ENCODE measurements at places on chromosomes 16 and 17.

- DNase-seq: peak; percentile 10
Observed at GRCh38 chr16:67594956-67595355, 32.6 kb downstream of the CTCF start.

- no peak for DNase-seq
Observed at GRCh38 chr17:28261219-28261618, 57.8 kb upstream of the TMEM97 start.

DNA sequence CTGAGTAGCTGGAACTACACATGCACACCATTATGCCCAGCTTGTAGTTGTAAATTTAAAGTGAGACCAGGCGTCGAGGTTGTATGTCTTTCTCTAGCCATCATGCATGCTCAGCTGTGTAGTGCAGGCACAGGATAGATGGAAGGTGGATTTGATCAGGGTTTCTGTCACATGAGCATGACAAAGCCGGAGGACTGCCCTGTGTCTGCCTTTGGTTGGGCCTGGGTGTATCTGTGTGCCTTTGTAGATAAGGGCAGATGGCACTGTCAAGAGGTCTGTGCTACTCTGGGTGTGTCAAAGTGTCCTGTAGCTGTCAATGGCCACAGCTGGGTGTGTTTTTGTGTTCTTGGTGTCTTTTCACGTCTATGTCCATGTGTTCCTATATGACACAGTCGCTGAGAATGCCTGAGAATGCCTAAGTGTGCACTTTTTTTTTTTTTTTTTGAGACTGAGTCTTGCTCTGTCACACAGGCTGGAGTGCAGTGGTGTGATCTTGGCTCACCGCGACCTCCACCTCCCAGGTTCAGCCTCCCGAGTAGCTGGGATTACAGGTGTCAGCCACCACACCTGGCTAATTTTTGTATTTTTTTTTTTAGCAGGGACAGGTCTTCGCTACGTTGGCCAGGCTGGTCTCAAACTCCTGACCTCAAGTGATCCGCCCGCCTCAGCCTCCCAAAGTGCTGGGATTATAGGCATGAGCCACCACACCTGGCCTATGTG lies 4.1 kb upstream of the NAGS start:
- no peak for DNase-seq

DNA sequence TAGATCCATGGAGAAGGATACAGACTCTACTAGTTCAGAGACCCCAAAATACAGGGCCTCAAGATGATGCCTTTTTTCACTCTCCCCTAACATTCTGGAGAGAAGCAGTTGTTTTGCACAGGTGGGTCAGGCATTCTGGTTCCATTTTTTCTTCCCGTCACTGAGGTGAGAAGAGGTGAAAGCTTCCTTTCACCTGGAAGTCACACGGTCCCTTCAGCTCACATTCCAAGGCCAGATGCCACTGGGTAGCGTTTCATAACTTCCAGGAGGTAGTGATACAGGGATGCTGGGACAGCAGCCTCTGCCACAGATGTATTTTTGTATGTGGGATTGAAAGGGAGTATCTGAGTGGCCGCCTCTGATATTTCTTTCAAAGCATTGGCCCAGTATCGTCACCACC lies 1.9 kb downstream of the CDK10 start:
- no peak for DNase-seq

DNA sequence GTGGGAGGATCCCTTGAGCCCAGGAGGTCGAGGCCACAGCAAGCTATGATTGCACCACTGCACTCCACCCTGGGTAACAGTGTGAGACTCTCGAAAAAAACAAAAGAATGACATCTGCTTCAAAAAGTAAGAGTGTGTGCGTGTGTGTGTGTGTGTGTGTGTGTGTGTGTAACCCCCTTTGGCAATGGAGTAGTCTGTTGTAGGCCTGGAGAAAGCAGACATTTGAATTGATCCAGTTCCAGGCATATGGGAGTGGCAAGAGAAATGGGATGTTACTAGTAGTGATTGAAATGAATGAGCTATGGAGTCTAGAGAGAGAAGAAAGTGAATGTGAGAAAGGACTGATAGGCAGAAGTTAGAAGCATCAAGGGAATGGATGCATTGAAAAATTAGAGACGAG lies 9.9 kb downstream of the CASC3 start:
- DNase-seq: no peak

GRCh38 chr16:79309606-79310005 lies 290.9 kb downstream of the MAF start:
- DNase-seq: no peak

- DNase-seq: peak; percentile 94
Observed at GRCh38 chr17:69761767-69762321, 313.2 kb upstream of the KCNJ16 start.

- DNase-seq: no peak
Observed at GRCh38 chr16:69404275-69404805, 18.5 kb upstream of the TERF2 start.

GRCh38 chr17:72498364-72499210 lies 377.8 kb downstream of the SOX9 start:
- DNase-seq: no peak

DNA sequence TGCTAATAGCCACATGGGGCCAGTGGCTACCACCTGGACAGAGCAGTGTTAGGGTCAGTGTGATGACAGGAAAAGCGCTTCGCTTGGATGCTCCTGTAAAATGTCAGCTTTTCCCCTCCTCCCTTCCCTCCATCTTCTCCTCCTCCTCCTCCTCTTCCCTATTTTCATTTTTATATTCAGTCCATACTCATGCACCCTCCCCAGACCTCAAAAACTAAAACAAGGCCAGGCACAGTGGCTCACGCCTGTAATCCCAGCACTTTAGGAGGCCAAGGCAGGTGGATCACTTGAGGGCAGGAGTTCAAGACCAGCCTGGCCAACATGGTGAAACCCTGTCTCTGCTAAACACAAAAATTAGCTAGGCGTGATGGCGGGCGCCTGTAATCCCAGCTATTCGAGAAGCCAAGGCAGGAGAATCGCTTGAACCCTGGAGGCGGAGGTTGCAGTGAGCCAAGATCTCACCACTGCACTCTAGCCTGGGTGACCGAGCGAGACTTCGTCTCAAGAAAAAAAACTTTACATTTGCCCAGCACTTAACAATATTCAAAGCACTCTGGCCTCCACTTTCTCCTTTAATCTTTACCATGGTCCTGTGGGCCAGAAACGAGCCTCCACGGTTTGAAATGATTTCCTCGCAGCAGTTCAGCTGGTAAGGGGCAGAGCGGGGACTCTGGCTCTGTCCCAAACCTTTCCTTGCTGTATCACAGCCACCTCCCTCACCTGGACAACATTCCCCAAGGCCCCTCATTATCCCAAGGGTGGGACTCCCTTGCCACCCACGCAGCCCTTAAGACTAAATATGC lies 21.8 kb downstream of the ANKRD40 start:
- no peak for DNase-seq

- DNase-seq: no peak
Observed at GRCh38 chr16:48546774-48547173, 63.2 kb downstream of the N4BP1 start.

GRCh38 chr16:9597967-9598730 lies 506.7 kb downstream of the HAPSTR1 start:
- DNase-seq: no peak

DNA sequence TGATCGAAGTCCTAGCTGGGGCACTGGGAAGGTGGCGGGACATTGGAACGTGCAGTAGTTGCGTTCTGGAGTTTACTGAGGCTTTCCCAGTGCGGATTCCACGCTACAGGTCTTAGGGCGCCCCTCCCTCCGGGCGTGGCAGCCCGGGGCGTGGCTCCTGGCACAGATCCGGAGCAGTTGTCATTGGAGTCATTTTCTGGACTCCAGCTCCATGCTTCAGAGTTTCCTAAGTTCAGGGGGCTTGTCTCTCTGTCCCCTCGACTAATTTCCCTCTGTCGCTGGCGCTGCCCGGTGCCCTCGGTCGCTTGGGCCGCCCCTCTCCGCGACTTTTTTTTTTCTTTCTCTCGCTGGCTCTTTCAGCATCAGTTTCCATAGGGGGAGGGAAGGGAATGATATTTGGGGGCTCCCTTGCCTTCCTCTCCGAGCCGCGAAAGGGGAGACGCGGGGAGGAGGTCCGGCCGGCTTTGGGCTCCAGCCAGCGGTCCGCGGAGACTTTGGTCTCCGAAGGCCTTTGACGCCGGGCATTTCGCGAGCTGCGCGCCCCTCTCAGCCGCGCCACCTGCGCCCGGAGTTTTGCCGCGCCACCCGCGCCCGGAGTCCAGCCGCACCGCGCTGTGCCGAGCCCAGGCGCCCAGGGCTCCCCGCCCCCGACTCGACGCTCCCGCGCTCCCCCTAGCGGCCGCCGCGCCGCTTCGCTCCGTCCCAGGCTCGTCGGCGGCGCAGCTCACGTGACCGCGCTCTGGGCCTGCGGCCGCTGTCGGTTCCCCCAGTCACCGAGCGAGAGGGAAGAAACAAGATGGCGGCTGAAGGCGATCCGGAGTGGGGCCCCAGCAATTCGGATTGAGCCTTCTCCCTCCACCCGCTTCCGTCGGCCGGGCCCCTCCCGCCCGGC lies at the start of gene BPTF:
Gene BPTF, plus strand, starts transcription at position 769 of the 892 bp plus-strand sequence. CDS start 222 bp downstream, outside the sequence.
- peak; percentile 81 for DNase-seq

DNA sequence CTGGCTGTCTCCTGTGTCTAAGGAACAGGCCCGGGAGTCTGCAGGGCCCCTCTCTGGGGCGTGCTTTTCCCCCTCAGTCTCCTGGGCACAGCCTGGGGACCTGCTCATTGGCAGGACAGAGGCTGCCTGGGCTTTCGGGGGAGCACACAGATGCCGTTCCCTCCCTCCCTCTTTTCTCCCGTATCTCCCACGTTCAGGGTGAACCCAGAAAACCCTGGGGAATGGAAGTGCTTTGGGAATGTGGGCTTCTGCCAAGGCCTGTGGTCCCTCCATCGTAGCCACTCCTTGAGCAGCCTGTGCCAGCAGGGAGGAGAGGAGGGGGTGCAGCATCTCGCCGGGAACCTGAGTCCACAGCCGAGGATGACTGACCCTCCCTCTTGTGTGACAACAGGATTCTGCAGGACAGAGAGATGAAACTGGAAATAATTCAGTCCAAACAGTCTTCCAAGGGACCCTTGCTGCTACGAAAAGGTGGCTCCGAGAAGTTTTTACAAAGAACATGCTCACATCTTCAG lies 52.0 kb downstream of the RNF213 start:
- DNase-seq: no peak

GRCh38 chr17:61395409-61395982 lies 4.1 kb upstream of the TBX2 start:
- DNase-seq: no peak

- DNase-seq: no peak
Observed at GRCh38 chr16:71851746-71852145, 6.0 kb downstream of the ATXN1L start.

GRCh38 chr17:74916136-74916850 lies 6.8 kb downstream of the USH1G start:
- no peak for DNase-seq

- no peak for DNase-seq
Observed at GRCh38 chr17:16108871-16109270, 106.5 kb downstream of the NCOR1 start.

DNA sequence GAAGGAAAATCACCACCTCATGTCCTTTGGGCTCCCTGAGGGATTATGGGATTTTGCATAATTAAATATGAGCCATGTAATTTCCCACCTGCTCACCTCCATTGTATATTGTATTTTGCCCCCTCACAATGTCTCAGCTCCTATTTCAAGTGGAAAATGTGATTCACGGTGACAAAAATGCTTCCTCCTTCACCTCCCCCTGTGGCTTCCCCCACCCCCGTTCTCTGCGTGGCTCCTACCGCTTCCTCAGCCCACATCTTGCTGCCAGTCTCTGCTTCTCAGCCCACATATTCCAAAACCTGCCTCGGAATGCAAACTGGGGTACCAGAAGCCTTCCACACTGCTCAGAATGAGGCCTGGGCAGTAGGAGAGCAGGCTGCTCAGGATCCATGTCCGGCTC lies 394.5 kb upstream of the C16orf82 start:
- DNase-seq: no peak

- peak; percentile 28 for DNase-seq
Observed at GRCh38 chr17:6823011-6823442, 8.5 kb downstream of the TEKT1 start.

- DNase-seq: peak; percentile 24
Observed at GRCh38 chr16:24848065-24848464, 2.3 kb downstream of the SLC5A11 start.

DNA sequence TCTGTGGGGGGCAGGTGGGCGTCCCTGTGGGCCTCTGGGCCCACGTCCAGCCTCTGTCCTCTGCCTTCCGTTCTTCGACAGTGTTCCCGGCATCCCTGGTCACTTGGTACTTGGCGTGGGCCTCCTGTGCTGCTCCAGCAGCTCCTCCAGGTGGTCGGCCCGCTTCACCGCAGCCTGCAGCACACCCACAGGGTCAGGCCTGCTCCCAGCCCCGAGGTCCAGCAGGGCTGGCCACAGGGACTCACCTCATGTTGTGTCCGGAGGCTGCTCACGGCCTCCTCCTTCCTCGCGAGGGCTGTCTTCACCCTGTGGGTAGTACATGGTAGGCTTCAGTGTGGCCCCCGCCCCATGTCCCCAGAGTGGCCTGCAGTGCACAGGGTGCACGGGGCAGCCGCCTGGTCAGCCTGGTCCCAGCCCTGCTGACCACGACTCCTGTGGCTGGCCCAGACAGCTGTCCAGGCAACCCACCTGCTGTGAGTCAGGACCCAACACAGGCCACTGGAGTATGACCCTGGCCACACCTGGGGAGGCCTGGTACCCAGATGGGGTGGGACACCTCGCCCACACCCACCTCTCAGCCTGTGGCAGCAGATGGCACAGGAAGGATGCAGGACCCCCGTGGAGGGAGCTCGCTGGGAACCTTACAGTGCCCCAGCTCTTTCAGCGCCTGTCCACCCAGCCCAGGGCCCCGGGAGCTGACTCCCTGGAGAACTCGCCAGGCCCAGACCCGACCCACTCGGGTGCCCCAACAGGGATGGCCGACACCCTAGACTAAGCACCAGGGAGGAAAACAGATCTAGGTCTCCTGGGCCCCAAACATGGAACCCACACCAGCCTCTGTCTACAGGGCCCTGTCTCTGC lies 23.9 kb upstream of the AATK start:
- DNase-seq: no peak

DNA sequence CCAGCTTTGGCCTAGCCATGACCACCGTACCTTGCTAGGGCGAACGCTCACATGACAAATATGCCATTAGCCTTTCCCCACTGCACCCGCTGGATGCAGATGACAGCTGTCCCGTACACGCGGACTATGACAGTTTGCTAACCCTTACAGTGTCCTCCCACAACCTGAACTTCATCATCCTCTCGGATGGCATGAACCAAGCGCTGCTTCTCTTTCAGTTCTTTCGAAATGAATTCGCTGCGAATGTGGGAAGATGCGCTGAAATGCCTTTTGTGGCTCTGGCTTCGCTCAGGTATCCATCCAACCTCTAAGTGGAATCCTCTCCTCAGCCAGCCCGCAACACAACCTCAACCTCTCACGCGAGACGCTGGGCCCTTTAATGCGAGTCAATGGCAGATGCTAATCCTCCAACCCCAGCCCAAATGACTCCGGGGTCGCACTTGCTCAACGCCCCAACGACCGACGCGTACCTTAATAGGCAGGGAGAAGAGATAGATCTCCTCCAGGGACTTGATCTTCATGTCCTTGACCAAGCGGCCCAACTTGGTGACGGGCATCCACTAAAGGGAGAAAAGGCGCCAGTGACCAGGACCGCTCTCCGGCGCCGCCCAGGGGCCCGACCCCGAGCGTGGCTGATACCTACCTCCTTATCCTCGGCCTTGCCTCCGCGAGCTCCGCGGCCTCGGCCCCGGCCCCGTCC lies 670 bp downstream of the RPS2 start:
- no peak for DNase-seq

- no peak for DNase-seq
Observed at GRCh38 chr16:62829607-62830006, 793.4 kb upstream of the CDH8 start.

GRCh38 chr16:90035902-90036301 lies 16.6 kb upstream of the DBNDD1 start:
- DNase-seq: no peak

GRCh38 chr17:46822388-46822921 lies 4.0 kb upstream of the WNT3 start:
- DNase-seq: no peak

GRCh38 chr17:41442739-41443138 lies 2.0 kb upstream of the KRT38 start:
- peak; percentile 71 for DNase-seq
